ENCODE measurements at places on chromosomes 2 and 18. TPM values are rescaled to one million over a fixed set of nuclear protein-coding genes. Genes with fewer than 3 reads are reported as not detected.

- no peak for DNase-seq
Measured at GRCh38 chr18:5305835-5306234, 10.3 kb upstream of the ZBTB14 start.

DNA sequence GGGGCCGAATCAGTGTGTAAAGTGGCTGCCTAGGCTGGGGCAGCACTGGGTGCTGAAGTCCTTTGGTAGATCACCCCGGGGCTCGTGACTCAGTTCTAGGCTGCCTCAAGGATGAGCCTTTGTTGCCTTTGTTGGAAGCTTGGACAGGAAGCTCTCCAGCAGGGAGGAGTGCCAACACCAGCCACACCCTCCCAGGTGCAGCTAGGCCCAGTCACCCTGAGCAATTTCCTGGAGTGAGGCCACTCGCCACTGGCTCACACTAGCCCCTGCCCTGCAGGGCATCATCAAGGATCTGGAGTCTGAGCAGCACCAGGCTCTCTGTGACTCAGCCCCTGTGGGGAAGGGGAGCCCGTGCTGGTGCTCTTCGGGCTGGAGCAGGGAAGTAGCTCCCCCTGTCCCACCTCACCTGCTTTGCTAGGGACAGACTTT is 6.7 kb upstream of the SDC1 start:
- peak; percentile 64 for DNase-seq

- DNase-seq: no peak
Measured at GRCh38 chr2:33023728-33024500, 77.2 kb downstream of the LTBP1 start.

GRCh38 chr2:136796339-136796738 is 31.0 kb downstream of the THSD7B start:
- peak; percentile 43 for DNase-seq

DNA sequence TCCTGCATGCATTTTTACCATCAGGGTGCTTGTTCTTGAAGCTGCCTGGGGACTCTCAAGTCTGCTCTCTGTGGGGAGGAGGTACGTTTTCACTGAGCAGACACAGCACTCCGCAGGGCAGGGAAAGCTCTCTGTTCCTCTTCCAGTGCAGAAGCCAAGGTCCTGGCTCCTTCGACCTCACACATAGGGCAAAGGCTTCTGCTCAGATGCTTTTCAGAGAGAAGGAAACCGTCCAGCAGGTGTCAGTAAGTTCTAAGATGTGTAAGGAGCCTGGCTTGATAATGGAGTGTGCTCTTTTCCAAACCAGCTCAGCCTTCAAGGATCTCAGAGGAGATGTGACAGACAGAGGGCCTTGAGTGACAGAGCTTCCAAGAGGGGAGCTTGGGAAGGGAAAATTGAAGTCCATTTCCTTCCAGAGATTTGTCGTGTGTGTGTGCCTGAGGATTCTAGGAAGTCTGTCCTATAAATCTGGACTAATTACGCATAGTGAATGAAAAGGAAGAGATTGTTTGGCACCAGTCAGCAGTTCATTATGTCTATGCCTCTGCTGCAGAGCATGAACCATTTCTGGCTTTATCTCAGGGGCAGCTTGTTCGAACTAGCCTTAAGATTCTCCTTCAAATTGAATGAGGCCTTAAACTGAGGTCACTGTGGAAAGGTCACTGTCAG is 67.3 kb upstream of the UPP2 start:
- peak; percentile 88 for DNase-seq

DNA sequence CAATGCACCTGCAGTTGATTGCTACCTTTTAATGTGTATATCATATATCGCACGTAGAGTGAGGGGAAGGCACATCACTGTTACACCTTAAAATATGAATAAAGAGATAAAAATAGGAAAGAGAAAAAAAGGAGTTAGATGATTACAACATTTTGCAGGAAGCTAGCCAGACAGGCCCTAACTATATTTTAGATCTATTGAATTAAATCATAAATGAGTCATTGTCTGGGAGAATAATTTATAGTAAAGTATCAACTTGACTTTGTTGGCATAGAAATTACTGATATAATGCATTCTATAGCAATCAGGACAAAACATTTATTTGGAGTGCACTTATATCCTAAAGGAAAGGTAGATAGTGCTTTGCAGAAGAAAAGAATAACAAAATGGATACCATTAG is 384.9 kb upstream of the NXPH2 start:
- DNase-seq: no peak

GRCh38 chr18:75178376-75178775 is 30.6 kb downstream of the PTGR3 start:
- DNase-seq: no peak

DNA sequence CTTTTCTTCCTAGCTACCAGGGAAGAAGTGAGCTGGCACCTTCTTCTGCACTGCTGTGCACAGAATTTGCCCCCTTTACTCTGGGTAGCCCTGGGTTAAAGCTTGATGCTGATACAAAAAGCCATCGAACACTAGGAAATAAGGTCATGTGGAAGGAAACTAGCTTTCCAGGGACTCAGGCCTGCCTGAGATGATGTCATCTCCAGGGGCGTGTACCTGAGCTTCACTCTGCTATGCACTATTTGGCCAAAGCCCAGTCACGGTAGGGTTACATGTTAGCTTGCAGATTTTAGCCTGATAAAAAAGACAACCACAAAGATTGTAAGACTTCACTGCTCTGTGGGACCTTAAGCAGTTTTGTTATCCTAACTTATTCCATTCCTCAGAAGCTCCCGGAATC is 20.4 kb downstream of the EDAR start:
- no peak for DNase-seq

- DNase-seq: peak; percentile 72
Measured at GRCh38 chr2:59025157-59025757, 784.1 kb upstream of the FANCL start.

GRCh38 chr2:19893520-19894133 is 8.2 kb downstream of the TTC32 start:
- no peak for DNase-seq

- DNase-seq: no peak
Measured at GRCh38 chr2:217402144-217402543, 542.3 kb upstream of the TNP1 start.

DNA sequence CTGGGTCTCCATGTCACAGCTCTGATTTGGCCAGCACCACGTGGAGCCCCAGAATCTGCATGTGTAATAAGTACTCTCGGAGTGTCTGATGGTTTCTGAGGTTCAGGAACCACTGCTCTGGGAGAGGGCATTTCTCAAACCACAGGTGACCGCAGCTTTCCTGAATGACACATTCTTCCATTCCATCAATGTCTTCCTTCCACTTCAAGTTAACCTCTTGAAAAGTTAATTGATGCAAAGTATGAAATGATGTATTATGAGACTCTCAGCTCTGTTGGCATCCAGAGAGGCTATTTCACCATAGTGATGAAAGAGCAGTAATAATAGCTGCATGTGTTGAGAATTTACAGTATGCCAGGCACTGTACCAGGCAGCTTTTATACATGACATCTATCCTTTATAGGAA is 61.3 kb upstream of the CRIM1 start:
- no peak for DNase-seq

DNA sequence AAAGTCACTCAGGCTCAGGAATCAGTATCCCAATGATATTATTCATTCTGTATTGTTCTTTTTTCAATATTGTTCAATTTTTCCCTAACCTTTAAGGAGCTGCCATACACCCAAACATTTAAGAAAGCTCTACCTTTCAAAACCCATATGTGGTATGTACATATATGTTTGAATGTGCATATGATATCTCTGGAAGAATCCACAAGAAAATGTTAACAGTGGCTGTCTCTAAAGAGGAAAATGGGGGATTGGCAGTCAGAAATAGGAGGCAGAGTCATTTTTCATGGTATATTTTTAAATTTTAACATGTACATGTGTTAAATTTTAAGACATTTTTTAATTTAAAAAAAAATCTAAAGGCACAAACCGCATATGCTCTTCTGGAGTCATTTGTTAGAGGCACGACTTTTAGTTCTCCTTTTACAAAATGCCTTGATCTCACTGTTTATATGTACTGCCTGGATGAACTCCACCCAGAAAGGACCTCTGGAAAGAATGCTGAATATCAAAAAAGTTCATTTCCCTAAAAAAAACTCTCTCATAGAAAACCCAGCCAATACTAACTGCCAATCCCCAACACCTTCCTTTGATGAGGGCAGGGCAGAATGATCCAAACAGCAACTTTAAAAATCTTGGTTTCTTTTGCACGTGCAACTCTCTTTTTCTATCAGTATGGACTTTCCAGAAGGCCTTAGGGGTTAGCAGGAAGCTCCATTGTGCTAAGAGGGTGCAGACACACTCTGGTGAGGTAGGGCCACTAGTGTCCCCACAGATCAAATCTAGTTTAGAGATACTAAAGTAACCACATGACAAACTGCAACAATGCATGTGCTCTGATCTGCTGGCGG is 23.6 kb downstream of the KCTD1 start:
- DNase-seq: no peak

DNA sequence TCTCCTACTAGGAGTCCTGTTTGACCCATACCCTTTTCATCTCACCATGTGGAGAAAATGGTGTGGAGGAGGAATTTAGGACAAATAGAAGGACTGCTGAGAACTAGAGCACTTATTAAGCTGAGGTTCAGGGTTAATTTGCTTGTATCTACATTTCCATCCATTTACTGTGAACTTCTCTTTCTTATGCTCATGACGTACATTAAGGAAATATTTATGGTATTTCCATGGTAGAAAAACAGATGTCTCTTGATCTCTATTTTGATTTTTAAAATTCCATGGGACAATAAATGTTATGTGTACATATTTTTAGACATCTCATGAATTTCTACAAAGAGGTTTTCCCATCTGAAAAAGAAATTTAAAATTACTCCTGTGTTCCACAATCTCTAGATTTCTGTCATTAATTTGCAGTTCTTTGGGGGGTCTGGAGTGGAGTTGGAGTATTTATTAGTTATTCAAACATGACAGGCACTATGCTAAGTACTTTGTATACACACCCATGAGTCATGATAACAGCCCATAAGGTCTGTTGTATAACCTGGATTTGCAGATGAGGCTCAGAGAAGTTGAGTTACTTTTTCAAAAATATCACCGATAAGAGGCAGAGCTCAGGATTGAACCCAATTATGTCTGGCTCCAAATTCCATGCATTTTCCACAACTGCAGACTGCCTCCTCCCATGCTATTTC is 112.6 kb downstream of the COPS8 start:
- peak; percentile 31 for DNase-seq

DNA sequence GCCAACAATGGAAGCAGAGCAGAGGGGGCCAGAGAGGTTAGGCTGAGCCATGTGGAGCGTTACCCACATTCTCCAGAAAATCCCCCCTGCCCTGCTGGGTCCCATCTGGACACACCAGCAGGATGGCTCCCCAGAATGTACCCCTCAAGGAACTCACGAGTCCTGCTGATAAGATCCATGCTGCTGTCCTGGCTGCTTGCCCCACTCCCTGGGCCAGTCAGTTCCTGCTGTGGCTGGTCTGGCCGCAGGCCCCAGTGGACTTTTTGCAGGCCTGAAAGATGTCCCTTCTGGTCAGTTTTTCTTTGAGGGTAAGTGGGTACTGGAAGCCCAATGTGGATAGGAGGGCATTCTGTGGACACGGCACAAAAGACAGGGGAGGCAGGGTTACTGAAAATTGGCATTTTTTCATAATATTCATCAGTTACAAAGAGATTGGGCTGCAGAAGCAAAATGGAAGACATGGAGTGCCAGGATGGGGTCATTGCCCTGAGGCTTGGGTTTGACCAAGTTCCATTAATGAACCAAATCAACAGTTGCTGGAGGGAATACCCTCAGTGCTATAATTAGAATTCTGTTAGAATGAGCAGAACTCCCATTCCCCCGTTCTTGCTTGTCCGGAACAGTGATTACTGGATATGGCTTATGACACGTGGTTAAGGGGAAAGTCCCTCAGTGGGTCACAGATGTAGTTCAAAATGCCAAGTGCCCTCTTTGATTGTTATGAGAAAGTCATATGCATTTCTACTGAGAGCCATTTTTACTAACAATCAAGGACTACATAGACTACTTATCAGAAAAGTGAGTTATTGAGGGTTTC is 38.7 kb downstream of the SLC4A5 start:
- no peak for DNase-seq

DNA sequence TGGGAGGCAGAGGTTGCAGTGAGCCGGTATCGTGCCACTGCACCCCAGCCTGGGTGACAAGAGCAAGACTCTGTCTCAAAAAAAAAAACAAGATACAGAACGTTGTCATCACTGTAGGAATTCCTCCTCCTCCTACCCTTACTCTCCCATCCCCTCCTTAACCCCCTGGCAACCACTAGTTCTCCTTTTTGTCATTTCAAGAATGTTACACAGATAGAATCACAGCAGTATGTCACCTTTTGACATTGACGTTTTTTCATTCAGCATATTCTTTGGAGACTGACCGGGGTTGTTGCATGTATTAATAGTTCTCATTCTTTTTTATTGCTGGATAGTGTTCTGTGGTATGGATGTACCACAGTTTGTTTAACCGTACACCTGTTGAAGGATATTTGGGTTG is 32.4 kb downstream of the TTLL4 start:
- DNase-seq: no peak

GRCh38 chr2:43764086-43764705 is 9.6 kb upstream of the DYNC2LI1 start:
- DNase-seq: no peak

- no peak for DNase-seq
Measured at GRCh38 chr18:45780568-45780967, 44.9 kb upstream of the SIGLEC15 start.

- DNase-seq: no peak
Measured at GRCh38 chr2:8551622-8552074, 130.2 kb upstream of the ID2 start.

DNA sequence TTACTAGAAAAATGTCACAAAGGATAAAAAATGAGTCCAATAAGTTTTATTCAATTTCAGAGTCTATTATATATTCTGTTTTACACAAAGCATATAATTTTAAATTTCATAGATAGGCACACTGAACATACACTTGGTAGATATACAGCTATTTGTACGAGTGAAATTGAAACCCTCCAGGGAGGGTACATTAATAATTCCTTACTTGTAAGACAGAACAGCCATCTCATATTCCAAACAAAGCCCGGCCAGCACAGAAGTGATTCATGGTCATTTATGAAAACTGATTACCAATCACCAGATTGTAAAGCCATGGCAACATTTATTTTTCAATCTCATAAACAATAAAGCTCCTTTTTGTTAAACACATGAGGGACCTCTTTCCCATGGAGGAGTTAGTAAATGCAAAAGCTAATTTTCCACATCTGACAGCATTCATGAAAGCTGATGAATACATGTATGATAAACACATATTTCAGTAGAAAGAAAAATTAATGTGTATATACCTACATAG is 190.6 kb downstream of the TDRD15 start:
- no peak for DNase-seq

MDH1B gene
- total RNA-seq: 1.7 TPM

RAB27B gene
- total RNA-seq: 0.31 TPM

NHEJ1 gene
- total RNA-seq: 30.6 TPM

SCN9A gene
- 8.8 TPM for total RNA-seq

MALL gene
- total RNA-seq: 10.2 TPM

IL36RN gene
- not detected for total RNA-seq

UGT1A3 gene
- total RNA-seq: not detected

ARL4C gene
- 9.1 TPM for total RNA-seq

FSHR gene
- not detected for total RNA-seq
